Spleen (tissue), 13 donors: ENCODE measurements at places on chromosomes 11 and 22. TPM values are rescaled to one million over a fixed set of nuclear protein-coding genes. Genes with fewer than 3 reads are reported as not detected.
A peak's percentile ranks its signal among the peaks of the same experiment; 100 is the strongest.

DNA sequence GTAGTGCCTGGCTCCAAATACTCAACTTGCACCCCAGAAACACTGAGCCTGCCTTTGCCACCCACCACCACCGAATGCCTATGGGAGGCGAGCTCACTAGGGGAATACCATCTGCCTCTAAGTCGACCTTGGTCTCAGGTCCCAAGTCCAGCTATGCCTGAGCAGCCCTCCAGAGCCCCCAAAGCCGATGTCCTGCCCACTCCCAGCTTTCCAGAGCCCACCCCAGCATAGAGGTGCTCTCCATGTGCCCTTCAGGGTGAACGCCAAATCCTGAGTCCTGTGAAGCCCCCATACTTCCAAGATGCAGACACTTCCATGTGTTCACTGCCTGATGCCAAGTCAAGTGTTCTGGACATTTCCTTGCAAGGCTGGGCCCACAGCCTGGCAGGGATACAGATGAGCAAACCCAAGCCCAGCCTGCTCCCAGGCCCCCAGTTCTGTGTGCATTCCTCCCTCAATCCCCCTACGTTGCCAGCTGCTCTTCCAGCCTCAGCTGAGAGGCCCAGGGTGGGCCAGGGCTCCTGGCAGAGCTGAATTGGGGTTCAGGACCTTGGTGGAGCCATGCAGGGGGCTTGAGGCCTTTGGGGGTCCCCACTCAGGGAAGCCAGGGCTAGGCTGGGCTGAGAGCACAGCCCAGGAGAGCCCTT is 2.6 kb upstream of the KMT5B start:
- H3K27ac ChIP-seq, result no peak overlapping the region
- no peak for DNase-seq
- H3K4me1 ChIP-seq, result peaks cover 10% of the 10 kb centered on the region
- no peaks in the 10 kb centered on the region for H3K36me3 ChIP-seq
- no peaks in the 10 kb centered on the region for H3K27me3 ChIP-seq

GRCh38 chr11:95831198-95831883 is 41.0 kb downstream of the CEP57 start:
- H3K27ac ChIP-seq, result no peak overlapping the region
- H3K4me1 ChIP-seq, result peaks cover 6% of the 10 kb centered on the region
- H3K27me3 ChIP-seq, result no peaks in the 10 kb centered on the region

GRCh38 chr11:34788642-34789041 is 127.5 kb downstream of the APIP start:
- H3K4me1 ChIP-seq, result no peaks in the 10 kb centered on the region
- no peak for DNase-seq
- no peaks in the 10 kb centered on the region for H3K36me3 ChIP-seq
- H3K4me3 ChIP-seq, result no peak overlapping the region
- H3K27ac ChIP-seq, result no peak overlapping the region

DNA sequence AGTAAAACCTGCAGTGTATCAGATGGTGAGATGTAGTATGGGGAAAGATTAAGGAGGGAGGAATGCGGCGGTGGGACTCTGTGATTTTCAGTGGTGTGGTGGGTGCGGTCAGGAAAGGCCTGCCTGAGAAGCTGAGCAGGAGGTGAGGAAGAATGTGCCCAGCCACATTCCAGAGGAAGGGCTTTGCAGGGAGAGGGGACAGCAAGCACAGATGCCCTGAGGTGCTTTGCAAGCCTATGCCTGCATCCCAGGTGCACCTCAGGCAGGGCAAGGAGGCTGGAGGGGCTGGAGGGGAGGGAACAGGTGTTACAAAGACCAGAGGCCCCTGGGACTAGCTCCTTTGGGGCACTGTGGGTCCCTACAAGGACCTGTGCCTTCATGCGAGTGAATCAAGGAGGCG is 42.1 kb downstream of the MYO7A start:
- H3K4me3 ChIP-seq, result no peak overlapping the region
- no peaks in the 10 kb centered on the region for H3K36me3 ChIP-seq
- no peaks in the 10 kb centered on the region for H3K4me1 ChIP-seq
- no peak overlapping the region for H3K27ac ChIP-seq

GRCh38 chr11:2581151-2581930 is 118.5 kb downstream of the KCNQ1OT1 start:
- H3K4me3 ChIP-seq, result no peak overlapping the region
- H3K27ac ChIP-seq, result no peak overlapping the region
- peak; percentile 67 for DNase-seq
- H3K4me1 ChIP-seq, result no peaks in the 10 kb centered on the region
- no peaks in the 10 kb centered on the region for H3K36me3 ChIP-seq
- no peaks in the 10 kb centered on the region for H3K27me3 ChIP-seq

- peaks cover 76% of the 10 kb centered on the region for H3K36me3 ChIP-seq
- peaks cover 68% of the 10 kb centered on the region for H3K4me1 ChIP-seq
- peak overlapping the region; percentile 45 for H3K27ac ChIP-seq
- no peaks in the 10 kb centered on the region for H3K27me3 ChIP-seq
These were observed 8.4 kb downstream of the XBP1 start for GRCh38 chr22:28791841-28792490.

SEPTIN3 gene
- total RNA-seq, result 0.19 TPM

CNIH2 gene
- total RNA-seq, result 0.98 TPM

F2 gene
- not detected for total RNA-seq

MARK2 gene
- total RNA-seq, result 59.2 TPM
